ENCODE measurements at places on chromosomes 5 and 9. TPM values are rescaled to one million over a fixed set of nuclear protein-coding genes. Genes with fewer than 3 reads are reported as not detected.

MYMK gene
- not detected for total RNA-seq

GRCh38 chr9:115367780-115368525 lies 250.0 kb upstream of the TNC start:
- no peak for ATAC-seq

GRCh38 chr9:131008563-131008908 lies 438 bp upstream of the LAMC3 start:
- ATAC-seq, result no peak

SHOC1 gene
- total RNA-seq, result 0.56 TPM

- ATAC-seq, result no peak
Measured at GRCh38 chr5:14415024-14415697, 166.4 kb upstream of the OTULINL start.

- ATAC-seq, result no peak
Measured at GRCh38 chr5:123208668-123209501, 119.8 kb downstream of the PRDM6 start.

GRCh38 chr9:108535526-108535925 lies 320.3 kb downstream of the ACTL7B start:
- no peak for ATAC-seq
